Fibroblast of villous mesenchyme (primary cell): ENCODE measurements at places on chromosomes 5 and 9. TPM values are rescaled to one million over a fixed set of nuclear protein-coding genes. Genes with fewer than 3 reads are reported as not detected.

Gene TLN1
- total RNA-seq, result 369 and 428 TPM in 2 replicates

Gene PCDHB15
- total RNA-seq, result under 0.01 TPM in 2 replicates

DNA sequence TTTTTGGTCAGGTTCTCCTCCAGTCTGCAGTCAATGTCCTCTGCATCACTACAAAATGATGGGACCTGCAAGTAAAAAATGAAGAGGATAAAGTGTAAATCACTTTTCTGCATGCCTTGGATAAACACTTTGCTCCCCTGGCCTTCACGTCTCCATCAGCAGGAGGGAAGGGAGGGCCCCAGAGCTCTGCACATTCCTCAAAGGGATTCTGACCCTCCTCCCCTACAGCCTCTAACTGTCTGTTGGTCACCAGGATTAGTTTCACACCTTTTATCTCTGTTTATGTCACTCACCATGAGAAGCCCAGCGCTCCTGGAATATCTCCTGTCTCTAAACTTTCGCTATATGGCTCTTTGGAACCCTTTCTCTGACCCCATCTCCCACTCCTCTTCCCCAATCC lies 103.3 kb downstream of the SVEP1 start:
- no peak for DNase-seq

Gene DHX29
- total RNA-seq, result 36.1 and 43.6 TPM in 2 replicates
